Fibroblast of pulmonary artery (primary cell): ENCODE measurements at places on chromosomes 16 and 17.

DNA sequence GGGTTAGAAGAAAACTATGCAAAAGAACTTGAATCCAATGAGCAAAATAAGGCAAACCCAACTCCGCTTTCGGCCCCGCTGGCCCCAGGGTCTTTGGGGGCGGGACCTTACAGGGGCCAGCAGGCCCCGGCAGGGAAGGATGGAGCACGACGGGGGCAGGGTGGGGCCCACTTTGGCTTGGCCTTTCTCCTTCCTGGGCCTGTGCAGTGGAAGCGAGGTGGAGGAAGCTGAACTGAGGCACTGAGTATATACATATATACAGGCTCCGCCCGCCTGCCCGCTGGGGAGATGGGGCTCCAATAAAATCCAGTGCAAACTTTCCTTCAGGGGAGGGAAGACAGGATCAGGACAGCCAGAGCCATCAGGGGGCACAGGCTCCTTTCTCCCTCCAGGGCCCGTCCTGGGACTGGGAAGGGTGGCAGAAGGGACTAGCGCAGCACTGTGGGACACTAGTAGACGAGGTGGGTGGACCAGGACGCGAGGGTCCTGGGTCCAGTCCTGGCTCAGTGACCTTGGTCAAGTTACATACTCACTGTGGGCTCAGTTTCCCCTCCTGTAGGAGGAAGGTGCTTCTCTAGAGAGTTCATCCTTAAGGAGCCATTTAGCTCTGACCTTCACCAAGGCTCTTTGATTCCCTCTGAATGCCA, 20.9 kb upstream of the MPO start:
- DNase-seq: no peak

GRCh38 chr16:471353-472198, 46.1 kb downstream of the RAB11FIP3 start:
- DNase-seq: no peak

DNA sequence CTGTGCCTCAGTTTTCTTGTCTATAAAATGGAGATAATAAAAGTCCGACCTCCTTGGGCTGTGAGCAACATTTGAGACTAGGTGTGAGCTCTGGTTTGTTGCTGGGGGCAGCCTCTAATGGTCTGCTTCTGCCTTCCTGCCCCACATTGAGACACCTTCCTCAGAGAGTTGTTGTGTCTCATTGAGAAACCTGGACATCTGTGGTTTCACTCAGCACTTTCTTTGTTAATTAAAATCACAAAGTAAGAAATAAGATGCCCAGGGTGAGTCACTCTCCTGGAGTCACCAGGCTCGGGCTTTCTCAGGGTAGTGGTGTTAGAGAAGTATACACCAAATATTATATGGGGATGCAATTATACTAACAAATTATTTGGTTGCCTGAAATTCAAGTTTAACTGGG, 389.2 kb upstream of the SALL1 start:
- DNase-seq: no peak

DNA sequence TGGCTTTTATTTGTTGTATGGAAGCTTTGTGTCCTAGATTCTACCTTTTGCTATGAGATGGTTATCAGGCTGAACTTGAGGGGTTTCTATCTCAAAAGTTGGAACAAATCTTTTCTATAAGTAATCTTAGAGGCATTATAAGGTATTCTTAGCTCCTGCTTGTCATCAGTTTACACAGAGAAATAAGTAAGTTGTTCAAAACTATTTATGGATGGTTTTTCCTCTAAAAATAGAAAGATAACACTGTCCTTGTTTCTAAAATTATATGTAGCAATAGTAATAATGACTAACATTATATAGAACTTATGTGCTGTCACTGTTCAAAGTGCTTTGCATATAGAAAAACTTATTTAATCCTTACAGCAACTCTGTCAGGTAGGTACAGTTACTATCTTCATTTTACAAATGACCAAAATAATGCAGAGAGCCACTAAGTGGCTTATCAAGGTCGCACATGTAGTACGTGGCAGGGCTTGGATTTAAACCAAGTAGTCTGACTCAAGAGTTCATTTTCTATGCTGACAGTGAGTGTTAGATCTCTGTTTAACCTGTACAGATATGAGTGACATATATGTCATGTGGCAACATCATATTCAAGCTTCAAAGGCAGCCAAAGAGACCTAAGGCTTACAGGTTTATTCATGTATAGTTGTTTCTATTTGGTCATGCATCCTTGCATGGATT, 59.0 kb downstream of the PHKB start:
- DNase-seq: no peak

DNA sequence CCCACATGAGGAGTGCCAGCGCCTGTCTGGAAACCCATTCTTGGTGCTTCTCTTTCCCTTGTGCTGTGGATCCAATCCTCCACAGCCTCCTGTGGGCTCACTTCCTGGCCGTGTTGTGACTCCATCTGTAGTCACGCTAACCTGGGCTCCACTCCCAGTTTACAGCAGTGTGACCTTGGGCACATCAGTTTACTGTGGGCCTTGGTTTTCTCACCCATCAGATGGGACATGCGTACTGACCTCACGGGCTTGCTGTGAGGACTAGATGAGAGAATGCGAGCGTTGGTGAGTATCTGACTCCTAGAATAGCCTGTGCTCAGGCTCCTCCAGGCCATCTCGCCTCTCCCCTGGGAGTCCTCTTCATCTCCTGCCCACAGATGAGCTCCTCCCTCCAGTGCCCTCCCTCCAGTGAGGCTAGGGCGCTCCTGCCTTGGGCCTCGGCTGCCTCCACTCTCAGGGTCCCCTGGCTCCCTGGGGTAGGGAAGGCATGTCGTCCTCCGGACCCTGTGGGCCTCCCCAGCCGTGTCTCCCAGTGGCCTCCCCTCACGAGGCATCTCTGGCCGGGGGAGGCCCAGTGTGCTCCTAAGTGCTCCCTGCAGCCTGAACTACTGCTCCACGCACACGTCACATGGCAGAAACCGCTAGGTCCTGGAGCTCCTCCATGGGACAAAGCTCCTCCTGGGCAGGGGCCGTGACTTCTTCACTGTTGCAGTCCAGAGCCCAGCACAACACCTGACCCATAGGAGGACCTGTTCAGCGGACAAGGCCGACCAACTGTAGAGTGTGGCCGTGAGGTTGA, 5.2 kb upstream of the FOXJ1 start:
- no peak for DNase-seq
